Activated T-cell treated with anti-CD3 and anti-CD28 coated beads, Interleukin-2, amount 50 U/mL, for 1 hour (primary cell): ENCODE measurements at places on chromosomes 2 and 18.

GRCh38 chr2:96170626-96171025 lies 25.4 kb upstream of the DUSP2 start:
- no peak for DNase-seq

GRCh38 chr2:10300997-10301940 lies 1.4 kb upstream of the HPCAL1 start:
- peak; percentile 33 for DNase-seq

- no peak for DNase-seq
These were observed 5.4 kb downstream of the RAB11FIP5 start for GRCh38 chr2:73107211-73107926.

GRCh38 chr2:99422599-99422998 lies 67.2 kb downstream of the REV1 start:
- no peak for DNase-seq

- DNase-seq: no peak
These were observed 6.6 kb upstream of the CCDC195 start for GRCh38 chr2:224722770-224723169.

DNA sequence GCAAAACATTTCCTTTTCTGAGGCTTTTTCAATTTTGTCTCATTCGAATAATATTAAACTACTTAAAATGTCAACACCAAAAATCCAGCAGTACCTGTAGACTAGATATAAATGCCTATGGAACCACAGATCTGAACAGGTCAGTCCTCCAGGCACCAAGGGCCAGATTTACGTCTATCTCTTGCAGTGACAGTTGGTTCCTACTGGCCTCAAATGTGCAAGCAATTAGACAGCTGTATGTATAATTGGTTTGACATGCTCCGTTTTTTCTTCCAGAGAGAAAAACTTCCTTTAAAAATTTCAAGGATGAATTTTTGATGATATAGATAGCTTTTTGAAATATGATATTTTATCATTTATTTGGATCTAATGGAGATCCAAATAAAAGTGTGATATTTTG lies 443.8 kb upstream of the POU3F3 start:
- no peak for DNase-seq

DNA sequence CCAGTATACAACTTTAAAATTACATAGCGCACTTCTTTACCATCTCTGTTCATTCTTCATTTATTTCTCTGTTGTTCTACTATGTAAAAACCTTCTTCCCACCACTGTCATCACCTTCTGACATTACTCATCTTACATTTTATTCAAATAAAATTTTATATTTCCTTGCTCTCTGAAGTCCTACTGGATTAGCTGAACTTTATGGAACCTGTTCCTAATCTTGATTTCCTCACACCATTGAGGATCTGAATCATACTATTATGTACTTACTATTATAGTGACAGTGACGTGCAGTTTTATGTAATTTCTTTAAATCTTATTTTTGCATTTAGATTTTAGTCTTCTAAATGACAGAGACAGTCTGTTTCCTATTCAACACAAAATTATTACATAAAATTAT lies 98.3 kb downstream of the DYNAP start:
- no peak for DNase-seq

- no peak for DNase-seq
These were observed 66.7 kb upstream of the SH3RF3 start for GRCh38 chr2:109062145-109062858.

DNA sequence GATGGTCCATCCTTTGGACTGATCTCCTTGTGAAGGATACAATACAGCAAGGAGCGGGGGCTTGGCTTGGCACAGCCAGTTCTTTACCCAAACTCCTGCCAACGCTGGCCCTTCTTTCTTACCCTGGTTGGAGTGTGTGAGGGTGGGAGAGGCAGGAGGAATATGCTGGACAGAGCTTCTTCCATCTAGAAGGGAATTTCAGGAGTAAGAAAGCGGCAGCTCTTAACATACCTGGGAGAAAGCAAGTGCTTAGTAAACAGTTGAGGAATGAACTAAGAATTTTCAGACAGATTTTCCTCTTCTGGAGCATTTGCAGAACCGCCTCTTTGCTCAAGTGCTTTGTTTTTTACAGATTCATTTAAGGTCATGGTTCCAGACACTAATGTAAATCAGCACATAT lies 72.8 kb downstream of the NEDD4L start:
- DNase-seq: no peak

- DNase-seq: no peak
These were observed 371.8 kb upstream of the HS6ST1 start for GRCh38 chr2:128690431-128690830.

GRCh38 chr2:182951948-182952663 lies 85.7 kb upstream of the FRZB start:
- DNase-seq: no peak

DNA sequence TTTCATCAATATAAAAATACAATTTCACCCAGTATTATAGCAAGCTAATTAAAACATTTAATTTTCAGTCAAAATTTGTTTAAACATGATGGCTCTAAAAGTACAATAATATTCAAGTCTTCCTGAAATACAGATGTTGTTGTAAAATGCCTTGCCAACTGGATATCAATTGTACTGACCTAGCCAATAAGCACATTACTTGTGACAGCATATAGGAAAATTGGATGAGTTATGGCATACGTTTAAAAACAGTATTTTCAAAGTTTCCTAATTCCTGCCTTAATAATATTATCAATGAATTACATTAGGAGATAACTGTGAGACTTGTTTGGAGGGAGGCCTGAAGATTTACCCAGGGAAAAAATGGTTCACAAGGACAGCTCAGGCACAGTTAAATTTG lies 336.9 kb upstream of the CDH20 start:
- DNase-seq: no peak

DNA sequence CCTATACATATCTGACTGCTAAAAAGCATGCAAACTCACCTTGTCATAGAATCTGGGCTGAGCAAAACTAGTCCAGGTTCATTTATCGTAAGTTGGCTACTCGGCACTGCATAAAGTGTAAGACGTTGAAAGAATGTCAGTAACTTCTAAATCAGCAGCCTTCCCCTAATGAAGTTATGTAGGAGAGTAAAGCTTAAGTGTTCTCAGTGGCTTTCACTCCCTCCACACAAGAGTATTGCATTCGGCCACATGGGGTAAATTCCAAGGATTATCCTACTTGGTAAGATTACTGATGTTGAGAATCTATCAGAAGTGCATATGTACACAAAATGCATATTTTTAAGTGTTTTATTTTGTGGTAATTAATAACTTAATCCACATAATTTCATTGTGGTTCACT lies 130.1 kb downstream of the LCLAT1 start:
- no peak for DNase-seq

DNA sequence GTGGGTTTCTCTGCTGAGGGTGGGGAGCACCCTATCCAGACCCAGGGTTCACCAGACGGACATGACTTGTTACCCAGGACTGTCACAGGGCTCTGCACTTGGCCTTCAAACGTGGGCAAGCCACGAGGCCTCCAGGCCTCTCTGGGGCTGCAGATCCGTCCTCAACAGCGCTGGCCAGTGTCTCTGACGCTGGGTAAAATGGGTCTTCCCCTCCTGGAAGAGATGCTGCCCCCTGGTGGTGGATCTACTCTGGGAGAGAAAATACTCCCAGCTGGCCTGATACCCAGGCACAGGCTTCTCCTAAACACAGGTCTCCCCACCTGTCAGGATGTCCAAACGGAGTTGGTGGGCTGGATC lies 3.7 kb downstream of the GPR17 start:
- peak; percentile 81 for DNase-seq

GRCh38 chr2:61688369-61689334 lies 150.5 kb upstream of the XPO1 start:
- DNase-seq: no peak

DNA sequence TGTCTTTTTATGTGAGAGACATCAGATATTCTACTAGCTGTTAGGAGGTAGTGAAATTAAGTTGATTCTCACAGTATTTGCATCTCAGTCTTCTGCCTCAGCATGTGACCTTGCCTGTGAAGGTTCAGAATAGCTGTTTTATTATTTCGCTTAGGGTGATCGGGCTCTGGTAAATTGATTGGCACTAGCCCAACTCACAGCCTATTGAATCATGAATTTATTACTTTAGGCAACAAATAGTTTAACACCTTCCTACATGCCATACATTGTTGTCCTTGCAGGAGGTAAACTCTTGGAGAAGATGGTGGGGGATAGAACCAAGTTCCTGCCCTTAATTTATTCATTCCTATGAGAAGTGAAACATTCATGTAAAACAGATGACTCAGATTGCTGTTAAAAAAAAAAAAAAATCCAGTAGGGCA lies 101.9 kb downstream of the GPD2 start:
- DNase-seq: no peak

DNA sequence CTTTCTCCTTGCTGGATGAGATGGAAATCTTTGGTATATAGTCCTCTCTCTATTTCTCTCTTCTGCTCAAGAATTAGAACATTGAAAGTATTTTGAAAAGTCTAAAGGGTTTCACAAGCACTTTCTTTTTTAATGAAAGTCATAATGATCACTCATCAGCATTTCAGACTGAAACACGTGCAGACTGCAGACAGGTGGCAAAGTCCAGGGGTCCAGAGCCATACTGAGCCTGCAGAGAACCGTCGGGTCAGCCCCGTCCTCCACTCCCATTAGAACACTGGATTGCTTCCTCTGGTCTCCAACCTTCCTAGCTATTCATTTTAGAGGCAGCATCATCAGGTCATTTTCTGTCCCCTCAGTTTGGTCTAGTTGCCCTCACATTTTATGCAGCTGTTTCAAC lies 3.1 kb downstream of the TMEM247 start:
- no peak for DNase-seq

DNA sequence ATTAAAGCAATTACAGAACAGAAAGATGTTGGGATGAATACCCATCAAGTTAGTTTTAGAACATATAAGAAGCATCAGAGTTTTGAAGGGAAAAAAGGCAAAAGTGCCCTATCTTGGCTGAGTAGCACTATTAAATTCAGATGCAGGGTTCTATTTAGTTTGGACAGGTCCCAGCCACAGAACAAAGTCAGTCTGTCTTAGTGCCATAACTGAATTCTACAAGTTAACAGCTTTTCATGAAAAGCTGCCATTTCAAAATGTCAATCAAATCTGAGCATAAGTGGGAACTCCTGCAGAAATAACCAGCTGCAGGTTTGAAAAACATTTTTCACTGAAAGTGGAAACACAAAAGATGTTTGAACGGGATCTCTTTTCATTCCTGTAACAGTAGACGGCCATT lies 160.4 kb downstream of the SRBD1 start:
- DNase-seq: no peak

GRCh38 chr18:78724214-78724914 lies 255.3 kb upstream of the SALL3 start:
- no peak for DNase-seq

GRCh38 chr2:180955101-180955500 lies 25.3 kb upstream of the UBE2E3 start:
- DNase-seq: no peak

- no peak for DNase-seq
These were observed 12.9 kb upstream of the MC5R start for GRCh38 chr18:13810950-13811485.

DNA sequence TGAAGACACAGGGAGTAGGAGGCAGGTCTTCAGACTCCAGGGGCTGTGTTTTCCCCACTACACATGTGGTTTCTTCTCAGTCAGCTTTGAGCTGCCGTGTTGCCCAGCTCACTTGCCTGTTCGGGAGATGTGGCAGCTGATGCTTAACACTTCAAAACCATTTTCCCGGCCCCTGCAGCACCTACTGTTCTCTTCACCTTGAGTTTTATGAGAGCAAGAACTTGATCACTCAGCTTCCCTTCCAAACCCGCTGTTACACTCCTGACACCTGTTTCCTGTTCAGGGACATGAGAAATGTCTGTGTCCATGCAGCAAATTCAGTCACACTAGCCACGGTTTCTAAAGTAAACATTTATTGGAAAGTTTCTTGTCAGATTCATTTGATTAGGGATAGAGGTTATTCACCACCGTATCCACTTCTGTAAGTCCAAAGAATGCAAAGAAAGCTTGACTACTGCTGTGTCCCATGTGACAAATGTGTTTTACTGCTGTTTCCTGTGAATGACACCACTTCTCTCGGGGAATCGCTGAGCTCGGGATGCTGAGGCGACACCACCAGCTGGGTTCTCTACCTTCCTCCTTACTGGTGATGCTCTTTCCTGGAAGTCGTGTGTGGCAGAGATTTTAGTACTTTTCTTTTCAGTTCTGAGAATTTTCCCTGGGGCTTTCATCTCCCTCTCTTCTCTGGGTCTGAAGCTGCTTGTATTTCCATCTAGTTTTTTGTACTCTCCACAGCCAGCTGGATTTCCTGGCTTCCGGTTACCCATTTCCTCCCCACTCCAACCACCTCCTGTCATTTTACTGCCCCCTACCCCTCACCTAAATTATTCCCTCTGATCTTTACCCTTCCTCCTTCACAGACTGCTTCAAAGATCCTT lies 91.7 kb downstream of the KLF7 start:
- DNase-seq: peak; percentile 21

DNA sequence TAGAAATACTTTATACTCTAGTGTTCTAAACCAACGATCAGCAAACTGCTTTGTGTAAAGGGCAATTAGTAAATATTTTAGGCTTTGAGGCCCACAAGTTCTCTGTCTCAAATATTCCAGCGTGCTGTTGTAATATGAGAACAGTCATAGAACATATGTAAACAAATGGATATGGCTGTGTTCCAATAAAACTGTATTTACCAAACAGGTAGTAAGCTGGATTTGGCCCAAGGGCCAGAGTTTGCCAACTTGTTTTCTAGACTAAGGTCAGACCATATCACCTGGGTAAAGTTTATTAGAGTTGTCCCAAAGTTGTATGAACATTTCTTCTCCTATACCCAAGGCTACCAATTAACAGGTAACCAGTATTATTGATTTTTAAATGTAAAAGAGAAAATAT lies 303.2 kb upstream of the MC4R start:
- no peak for DNase-seq

GRCh38 chr2:242075696-242076095 lies 206.2 kb downstream of the RTP5 start:
- DNase-seq: no peak

GRCh38 chr2:173401716-173402326 lies 47.1 kb downstream of the CDCA7 start:
- DNase-seq: no peak

DNA sequence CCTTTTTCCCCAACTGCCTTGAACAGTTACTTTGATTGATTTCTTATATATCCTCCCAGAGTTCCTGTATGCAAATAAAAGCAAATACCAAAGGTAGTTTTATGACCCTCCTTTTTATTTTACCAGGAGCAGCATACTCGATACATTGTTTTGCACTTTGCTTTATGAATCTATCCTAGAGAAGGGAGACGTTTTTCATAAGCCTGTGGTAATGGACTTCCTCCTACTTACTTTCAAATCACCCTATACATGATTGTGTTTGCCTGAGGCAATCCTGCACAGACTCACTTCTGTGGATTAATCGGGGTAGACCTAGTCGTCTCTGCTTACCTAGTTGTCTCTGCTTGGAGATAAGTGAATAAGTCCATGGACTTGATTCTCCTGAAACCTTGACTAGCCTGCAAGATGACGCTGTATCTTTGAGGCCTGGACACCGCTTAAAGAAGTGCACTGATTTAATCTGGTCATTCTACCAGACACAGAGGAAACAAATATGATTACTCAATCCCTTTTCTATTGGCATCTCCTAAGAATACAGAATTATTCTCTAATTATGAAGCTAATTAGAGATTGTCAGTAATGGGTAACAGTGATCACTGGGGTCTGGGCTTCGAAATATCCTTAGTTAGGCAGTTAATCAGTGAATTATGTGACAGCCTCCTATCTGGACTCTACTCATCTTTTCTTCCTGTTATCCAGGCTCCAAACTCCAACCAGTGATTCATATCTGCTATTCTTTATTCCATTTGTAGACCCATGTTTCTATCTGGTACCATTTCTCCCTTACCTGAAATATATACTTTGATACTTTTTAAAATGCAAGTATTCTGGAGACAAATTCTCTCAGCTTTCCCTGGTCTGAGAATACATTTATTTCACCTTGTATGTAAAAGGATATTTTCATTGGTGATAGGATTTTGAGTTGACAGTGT lies 447.4 kb upstream of the TRIB2 start:
- DNase-seq: no peak
